ENCODE measurements at places on chromosomes 3 and 15.

DNA sequence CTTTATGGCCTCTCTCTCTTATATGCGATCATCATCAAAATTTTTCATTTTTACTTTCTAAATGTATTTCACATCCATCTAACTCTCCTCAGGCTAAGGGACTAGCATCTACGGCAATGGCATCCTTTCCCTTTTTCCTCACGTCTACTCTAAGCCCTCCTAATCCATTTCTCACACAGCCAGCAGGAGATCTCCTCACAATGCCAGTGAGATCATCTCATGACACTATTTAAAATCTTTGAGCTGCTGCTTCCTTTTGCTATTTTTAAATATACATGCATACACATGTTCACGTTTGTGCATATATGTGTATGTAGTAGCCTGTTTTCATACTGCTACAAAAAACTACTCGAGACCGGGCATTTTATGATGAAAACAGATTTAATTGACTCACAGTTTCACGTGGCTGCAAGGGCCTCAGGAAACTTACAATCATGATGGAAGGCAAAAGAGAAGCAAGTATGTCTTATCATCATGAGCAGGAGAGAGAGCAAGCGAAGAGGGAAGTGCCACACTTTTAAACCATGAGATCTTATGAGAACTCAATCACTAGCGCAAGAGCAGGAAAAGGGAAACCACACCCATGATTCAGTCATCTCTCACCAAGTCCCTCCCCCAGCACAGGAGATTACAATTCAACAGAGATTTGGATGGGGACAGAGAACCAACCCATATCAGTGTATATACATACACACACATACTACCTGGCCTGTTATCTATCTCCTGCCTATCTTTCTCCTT is 599.2 kb upstream of the ROBO1 start:
- peak; percentile 2 for DNase-seq

DNA sequence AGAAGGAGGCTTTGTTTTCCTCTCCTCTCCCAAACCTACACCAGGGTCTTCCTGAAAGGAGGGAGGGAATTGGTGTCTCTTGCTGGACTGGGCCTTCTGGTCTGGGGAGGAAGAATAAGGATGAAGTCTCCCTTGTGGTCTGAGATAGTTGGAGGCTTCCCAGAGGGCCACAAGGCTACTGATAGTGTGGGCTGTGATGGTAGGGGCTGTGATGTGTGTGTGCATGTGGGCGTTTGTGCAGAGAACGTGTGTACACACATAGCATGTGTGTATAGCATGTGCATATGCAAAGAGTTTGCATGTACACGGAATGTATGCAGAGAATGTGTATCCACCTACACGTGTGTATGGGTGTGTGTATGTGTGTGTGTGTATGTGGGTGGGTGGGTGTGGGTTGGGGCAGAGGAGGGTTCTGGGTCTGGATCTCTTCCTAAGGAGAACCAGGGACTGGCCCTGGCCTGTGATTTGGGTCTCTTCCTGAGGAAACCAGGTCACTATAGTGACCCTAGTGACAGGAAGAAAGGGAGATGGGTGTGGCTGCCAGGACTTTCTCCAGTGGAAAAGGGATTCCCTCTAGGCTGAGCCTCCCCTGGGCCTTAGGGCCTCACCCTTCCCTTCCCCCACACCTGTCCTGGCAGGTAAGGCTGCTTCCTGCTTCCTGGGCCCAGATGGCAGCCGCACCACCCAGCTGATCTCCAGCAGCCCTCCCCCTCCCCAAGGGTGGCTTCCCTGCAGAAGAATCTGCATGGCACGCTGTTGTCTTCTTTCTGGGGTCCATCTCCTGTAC is 1.7 kb downstream of the FLNB start:
- peak; percentile 30 for DNase-seq

DNA sequence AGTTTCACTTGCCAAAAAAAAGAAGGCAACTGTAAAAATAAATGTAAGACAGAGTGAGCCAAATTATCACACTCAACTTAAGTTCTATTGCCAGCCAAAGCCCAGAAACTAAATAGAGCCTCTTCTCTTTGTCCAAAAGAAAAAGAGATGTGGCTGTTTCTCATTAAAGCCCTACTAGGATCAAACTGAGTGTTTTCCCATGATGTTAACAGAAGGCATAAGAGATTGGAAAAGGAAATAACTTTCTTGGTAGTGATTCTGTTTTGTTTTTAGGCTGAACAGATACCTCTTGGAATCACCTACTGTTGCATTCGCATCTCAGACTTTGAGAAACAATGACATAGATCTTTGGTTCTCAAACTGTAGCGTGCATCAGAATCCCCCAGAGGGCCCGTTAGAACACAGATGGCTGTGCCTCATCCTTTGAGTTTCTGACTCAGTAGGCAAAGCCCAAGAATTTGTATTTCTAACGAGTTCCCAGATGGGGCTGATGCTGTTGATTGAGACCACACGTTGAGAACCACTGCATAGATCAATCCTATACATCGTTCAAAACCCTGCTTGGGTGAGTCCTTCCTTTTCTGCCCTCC is 42.5 kb upstream of the SRGAP3 start:
- DNase-seq = no peak

DNA sequence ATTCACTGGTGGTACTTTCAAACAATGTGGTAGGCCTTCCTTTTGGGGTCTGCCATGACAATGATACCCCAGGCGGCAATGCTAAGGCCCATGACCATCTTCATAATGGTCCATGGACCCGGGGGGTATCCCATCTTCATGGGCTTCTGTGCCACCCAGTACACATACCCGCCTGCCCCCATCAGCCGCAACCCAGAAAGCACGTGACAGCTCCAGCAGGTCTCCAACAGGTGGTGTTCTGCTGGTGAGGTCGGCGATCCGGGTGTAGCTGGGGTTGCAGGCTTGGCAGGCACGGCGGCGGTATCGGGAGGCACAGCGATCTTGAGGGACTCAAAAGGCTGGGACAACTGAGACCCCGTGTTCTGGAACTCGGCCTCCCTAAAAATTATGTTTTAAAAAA is 214.5 kb downstream of the SNRPN start:
- DNase-seq = no peak

- no peak for DNase-seq
These were observed 743.0 kb upstream of the CBLB start for GRCh38 chr3:106611841-106612240.

DNA sequence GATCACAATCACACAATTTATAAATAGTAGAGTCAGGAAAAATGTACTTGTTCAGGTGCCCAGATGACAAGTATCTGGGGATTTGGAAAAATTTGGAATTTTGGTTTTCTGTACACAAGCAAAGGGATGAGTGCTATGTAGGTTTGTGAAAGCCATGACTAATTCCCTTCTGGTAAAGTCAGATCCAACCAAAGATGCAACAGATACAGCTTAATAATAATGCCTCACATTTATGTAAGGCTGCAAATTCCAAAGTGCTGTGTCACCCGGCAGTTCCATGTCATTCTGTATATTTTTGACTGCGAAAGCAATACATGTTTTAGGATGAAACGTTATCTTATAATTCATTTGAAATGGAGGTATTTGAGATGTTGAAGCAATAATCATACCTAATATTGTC is 102.7 kb upstream of the AGBL1 start:
- DNase-seq = no peak

DNA sequence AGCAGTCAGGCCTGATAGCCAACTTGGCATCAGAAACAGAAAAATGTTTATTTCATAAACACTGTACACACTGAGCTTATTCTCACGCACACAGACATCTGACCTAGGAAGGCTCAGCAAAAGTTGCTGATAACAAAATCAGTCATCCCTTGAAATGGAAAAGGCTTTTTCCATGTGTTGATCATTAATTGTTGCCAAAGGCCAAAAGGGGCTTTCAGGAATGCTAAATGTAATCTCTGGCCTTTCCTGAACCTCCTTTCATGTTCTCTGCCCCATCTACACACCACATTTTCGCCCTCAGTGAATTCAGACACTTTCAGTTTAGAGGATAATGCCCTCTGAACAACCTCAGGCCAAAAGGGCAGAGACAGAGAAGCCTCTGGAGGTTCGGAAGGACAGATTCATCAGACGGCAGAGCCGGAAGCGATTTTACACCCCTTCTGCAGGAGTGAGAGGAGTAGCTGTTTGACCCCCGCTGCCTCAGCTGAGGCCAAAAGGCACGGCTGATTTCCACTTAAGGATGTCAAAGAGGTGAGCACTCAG is 14.5 kb downstream of the RTP4 start:
- no peak for DNase-seq

DNA sequence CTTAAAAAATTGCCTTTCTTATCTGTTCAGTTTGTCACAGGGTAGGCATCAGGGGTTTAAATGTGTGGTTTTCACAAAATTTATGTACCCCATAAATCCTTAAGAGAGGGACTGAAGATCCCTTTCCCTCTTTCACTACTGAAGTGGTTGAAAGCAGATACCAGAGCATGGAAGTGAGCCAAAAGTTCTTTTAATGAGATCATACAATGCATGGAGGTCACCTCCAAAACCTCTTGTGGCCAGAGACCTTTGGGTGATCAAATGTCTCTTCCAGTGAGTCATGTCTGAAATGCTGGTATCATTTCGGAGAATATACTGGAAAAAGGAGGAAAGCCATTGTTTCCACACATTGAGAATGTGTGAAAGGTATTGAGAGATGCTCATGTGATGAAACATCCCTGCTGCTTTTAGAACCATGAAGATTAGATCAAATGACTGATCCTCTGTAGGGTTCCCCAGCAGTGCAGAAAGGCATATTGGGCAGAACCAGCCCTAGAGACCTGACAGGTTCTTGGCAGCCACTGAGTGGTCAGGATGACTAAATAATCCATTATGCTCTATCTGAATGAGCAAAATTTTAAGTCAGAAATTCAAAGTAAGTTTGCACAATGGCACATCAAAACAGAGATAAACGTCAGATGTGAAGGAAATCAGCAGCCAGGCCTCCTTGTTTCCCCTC is 165.8 kb upstream of the SLC2A2 start:
- DNase-seq = peak; percentile 66

- DNase-seq = peak; percentile 7
These were observed 40.5 kb downstream of the OSTN start for GRCh38 chr3:191239407-191240031.

- DNase-seq = peak; percentile 51
These were observed 42.1 kb downstream of the TLE3 start for GRCh38 chr15:70055601-70056051.

GRCh38 chr3:185988080-185988815 is 50.4 kb upstream of the TRA2B start:
- no peak for DNase-seq

GRCh38 chr3:41200669-41201021 is 1.3 kb downstream of the CTNNB1 start:
- DNase-seq = peak; percentile 87
